ENCODE measurements at places on chromosomes 4 and X.

DNA sequence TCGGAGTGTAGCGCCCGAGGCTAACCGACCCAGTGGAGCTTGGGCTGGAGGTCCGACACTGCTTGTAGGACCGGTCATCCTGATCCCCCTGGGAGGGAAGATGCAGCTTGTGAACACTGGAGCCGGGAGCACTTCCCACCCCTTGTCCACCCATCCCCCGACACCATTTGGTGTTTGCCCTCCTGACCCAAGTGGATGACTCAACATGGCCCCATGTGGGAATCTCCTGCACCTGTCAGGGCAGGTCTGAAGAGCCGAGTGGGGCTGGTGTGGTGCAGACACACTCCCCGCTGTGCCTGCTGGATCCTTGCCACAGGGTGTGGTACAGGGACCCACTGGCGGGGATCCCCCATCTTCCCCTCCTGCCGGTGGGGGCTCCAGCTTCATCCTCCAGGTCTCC lies 90.0 kb upstream of the AFAP1 start:
- DNase-seq: no peak

DNA sequence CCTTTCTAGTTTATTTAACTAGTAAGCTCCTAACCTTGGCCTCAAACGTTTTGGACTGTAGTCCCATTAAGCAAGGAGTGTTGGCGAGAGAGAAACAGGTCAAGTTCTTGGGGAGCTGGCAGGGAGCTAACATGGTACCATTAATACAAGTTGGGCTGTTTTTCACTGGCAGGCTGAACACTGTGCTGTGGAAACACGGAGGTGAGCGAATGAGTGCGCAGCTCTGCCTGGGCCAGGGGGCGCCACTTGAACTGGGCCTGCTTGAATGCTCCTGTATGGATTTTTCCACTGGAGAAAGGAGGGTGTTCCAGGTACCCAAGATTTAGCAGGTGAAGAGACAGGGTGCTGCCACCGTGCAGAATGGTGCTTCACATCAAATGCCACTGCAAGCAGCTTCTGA lies 7.4 kb upstream of the SMS start:
- DNase-seq: no peak

DNA sequence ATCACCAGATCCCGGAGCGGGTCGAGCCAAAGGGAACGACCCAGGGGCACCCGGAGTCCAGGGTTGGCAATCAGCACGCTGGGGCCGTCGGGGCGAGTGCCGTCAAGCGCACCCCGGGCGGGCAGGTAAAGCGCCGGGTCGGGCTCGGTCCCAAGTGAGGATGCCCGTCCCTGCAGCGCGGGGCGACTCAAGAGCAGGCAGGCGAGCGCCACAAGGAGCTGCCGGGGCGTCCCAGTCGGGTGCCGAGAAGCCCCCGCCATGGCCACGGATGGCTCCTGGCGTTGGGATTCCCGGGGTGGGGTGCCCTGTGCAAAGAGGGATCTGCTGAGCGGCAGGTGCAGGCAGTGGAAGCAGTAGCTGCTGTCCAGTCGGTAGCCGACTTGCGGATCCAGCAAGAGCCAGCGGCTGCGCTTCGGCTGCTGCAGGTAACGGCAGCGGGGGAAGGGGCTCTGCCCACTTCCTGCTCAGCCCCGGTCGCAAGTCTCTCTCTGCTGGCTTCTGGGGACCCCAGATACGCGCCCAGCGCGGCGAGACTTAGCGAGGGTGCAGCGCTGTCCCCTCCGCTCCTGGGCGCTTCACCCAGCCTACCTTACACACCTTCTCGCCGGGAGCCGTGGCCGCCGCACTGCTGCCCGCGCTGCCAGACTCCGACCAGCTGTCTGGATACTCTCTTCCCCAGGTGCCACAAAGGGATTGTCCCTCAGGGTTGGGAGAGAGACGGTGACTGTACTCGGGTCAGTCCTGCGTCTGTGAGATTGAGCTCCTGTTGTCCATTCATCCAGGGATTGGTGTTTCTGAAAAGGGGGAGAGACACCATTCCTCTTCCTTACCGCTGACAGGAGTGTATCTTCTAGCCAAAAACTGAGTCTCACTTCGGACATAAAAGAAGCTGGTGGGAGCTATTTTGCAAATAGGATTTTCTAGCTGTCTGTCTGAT lies at the start of gene FREM3:
Gene FREM3, minus strand, starts transcription at position 260 of the 937 bp plus-strand sequence. Its CDS starts 0 bp downstream, at position 260.
- DNase-seq: no peak

DNA sequence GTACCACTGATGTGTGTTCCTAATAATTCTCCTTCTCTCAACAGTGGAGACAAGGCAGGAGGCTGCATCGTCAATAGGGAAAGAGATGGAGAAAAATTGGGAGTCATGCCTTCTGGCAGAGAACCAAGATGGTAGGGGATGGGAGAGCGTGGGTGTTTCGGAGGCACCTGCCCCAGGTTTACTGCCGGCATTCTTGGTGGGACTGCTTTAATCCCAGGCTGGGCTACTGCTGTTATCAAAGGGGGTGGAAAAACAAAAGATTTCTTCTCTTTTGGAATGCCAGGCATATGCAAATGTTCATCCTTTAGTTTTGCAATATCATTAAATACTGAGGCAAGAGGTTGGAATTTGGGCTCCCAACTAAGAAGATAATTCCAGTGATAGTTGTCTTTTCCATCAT lies 257.0 kb downstream of the DCHS2 start:
- DNase-seq: no peak

DNA sequence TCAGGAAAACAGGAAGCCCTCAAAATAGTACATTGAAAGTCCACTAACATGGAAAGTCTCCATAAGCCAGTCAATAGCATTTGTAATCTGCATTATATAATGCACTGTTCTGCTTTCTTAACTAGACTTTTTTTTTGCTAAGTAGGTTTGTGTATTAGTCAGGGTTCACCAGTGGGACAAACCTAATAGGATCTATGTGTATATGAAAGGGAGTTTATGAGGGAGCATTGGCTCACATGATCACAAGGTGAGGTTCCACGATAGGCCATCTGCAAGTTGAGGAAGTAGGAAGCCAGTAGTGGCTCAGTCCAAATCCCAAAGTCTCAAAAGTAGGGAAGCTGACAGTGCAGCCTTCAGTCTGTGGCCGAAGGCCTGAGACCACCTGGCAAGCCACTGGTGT lies 116.0 kb downstream of the MXRA5 start:
- DNase-seq: no peak

DNA sequence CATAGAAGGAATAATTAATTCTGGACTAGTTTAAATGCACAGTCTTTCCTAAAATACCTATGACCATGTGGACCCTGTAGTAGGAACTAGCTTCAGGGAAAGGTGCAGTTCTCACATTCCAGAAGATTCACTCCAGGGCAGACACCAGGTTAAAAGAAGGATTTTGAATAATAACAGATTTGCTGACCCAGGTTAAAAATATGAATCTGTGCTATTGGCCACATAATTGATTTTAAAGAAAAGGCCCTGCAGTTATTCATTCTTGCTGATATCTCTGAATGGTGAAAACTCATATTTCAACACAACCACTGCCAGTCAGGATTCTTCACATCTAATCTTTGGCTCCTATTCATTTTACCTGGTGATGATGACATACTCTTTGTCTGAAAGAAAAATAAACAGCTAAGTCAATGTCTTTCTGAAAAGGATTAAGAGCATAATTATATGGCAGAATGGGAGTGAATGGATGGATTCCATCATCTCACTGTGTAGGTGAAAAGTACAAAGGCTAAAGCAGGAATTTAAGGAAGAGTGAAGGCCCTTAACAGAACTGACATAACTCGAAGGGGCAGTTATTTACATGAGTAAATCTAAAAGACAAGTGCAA lies 432.8 kb downstream of the PDGFC start:
- DNase-seq: no peak

GRCh38 chr4:44016570-44017421 lies 431.8 kb downstream of the KCTD8 start:
- no peak for DNase-seq

DNA sequence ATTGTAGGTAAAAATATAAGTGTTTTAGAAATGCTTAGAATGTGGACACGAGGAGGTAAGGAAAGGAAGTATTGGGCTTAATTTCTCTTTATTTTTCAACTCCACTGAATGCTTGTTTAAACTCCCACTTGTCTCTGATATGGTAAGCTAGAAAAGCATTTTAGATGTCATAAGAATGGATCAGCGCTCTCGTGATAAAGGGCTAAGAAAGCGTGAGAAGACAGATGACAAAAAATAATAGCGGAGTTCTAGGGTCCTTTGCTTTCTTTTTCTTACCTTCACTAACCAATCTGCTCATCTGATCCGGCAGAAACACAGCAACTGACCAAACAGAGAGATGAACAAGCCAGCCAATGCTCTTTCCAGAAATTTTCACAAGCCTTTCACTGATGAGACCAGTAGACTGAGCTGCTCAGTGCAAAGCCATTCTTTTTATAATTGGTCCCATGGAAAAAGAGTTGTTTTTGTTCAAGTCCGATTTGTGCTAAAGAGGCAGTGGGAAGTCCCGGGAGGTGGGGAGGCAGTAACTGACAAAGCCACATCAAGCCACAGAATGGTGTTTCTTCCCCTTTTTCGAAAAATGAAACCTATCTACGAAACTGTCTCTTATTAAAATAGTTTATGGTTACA lies at the start of gene TASL:
Gene TASL, minus strand, starts transcription at position 405 of the 630 bp plus-strand sequence. CDS start 17,411 bp downstream, outside the sequence.
- DNase-seq: no peak

- no peak for DNase-seq
These were observed 7.3 kb downstream of the VEGFD start for GRCh38 chrX:15376956-15377355.

DNA sequence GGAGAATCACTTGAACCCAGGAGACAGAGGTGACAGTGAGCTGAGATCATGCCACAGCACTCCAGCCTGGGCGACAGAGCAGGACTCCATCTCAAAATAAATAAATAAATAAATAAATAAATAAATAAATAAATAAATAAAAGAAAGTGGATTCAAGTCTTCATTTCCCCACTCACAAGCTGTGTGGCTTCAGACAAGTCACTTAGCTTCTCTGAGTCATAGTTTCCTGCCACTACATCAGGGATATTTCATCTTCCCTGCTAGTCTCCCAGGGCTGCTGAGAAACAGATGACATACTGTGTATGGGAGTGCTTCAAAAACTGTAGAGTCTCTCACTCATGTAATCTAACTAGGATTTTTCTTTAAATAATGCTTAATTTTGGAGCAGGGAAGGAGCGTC lies 37.2 kb downstream of the TBC1D9 start:
- no peak for DNase-seq

GRCh38 chr4:3317656-3318211 lies 24.9 kb downstream of the RGS12 start:
- DNase-seq: no peak

DNA sequence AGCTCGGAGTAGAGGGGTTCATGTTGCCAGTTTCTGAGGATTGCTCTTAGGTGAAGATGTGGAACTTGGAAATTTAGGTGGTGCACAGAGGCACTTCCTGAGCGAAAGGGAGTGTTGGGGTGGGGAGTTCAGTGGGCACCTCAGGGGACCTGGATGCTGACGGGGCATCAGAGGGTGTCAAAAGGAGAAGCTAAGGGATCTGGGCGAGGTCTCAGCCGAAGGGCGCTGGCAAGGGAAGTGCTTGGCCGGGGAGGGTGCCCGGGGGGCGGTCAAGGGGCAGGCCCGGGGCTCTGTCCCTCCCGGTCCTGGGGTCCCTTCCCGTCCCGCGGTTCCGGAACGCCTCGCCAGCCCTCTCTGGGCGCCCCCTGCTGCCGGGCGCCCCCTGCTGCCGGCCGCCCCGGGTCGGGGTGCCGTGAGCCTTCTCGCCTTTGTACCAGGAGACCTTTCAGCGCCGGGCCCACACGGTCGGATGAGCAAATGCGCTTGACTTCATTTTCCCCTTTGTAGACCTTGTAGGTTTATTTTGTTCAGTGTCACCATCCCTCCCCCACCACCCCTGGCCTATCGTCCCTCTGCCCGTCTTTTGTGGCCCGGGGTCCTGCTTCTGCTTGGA lies 3.0 kb upstream of the PHOX2B start:
- no peak for DNase-seq

Measured in A549 (cell line).